ENCODE measurements at places on chromosomes 4 and X.

DNA sequence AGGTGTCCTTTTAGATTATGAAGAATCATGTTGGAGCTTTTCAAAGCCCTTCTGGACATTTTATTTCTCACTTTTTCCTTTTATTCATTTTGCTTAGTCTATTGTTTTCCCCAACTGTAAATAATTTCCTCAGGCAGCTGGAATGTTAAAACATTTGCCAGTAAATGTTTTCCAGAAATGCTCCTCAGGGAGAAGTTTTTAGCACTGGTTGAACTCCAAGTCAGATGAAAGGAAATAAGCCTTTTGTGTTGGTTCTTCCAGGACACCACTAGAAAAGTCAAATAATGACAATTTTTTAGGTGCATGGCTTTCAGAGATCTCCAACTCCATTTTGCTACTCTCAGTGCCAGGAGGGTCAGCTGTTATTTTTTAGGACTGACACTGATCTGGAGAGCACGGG is 127.9 kb downstream of the IL13RA2 start:
- DNase-seq = no peak

- peak; percentile 75 for DNase-seq
Measured at GRCh38 chr4:6147441-6147840, 52.9 kb downstream of the JAKMIP1 start.

DNA sequence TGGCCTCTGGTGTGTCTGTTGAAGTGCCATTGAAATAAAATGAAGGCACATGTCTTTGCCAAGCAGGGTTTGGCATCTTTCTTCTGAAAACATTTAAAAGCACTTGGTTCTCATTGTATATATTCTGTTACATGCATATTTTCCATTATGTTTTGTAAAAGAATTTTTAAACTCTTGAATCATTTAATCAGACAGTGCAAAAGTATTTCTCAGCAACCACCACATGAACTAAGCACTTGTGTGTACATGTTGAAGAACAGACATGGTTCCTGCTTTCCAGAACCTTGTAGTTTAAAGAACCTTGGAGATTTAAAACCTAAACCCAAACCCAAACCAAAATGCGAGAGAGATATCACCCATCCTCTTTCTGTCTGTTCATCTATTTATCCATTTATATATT is 220.3 kb upstream of the GIMD1 start:
- DNase-seq = no peak

DNA sequence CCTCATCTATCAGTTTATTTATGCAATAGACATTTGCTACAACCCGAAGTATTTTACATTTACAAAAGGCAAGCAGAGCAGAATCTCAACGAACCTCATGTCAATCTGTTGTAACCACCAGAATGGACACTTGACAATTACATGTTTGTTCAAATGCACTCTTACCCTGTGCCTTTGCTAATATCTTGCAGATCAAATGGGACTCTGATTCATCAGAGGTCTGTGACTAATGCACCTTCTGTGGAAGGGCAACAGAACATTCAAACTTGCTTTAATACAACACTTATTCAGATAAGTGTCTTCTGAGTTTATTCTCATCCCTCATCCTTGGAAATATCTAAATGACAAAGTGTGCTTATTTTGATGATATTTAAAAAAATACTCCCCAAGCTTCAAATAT is 644.7 kb upstream of the PCDH10 start:
- no peak for DNase-seq

GRCh38 chrX:34884817-34885216 is 57.8 kb upstream of the FAM47B start:
- DNase-seq = no peak

- DNase-seq = no peak
Measured at GRCh38 chr4:145644699-145645098, 25.5 kb downstream of the MMAA start.

DNA sequence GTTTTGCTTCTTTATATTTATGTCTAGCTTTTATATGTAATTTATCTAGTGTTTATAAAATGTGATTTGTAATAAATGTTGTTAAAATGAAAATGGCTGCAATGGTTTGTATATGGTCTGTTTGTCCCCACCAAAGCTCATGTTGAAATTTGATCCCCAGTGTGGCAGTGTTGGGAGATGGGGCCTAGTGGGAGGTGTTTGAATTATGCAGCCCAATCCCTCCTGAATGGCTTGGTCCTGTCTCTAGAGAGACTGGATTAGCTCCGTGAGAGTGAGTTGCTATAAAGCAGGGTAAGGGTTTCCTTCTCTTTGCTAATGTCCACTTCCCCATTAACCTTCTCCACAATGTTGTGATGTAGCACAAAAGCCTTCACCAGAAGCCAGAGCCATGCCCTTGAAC is 30.0 kb upstream of the JADE3 start:
- DNase-seq = no peak

GRCh38 chr4:57136281-57136680 is 26.1 kb upstream of the IGFBP7 start:
- DNase-seq = no peak

GRCh38 chrX:2823795-2824386 is 4.8 kb upstream of the GYG2 start:
- no peak for DNase-seq
